Stimulated activated CD8-positive, alpha-beta memory T cell treated with anti-CD3 and anti-CD28 coated beads, Interleukin-4, amount 100 ng/mL, for 1 hour (primary cell): ENCODE measurements at places on chromosomes 5 and 9.

GRCh38 chr5:131019601-131020315 is 145.3 kb downstream of the HINT1 start:
- DNase-seq: no peak

DNA sequence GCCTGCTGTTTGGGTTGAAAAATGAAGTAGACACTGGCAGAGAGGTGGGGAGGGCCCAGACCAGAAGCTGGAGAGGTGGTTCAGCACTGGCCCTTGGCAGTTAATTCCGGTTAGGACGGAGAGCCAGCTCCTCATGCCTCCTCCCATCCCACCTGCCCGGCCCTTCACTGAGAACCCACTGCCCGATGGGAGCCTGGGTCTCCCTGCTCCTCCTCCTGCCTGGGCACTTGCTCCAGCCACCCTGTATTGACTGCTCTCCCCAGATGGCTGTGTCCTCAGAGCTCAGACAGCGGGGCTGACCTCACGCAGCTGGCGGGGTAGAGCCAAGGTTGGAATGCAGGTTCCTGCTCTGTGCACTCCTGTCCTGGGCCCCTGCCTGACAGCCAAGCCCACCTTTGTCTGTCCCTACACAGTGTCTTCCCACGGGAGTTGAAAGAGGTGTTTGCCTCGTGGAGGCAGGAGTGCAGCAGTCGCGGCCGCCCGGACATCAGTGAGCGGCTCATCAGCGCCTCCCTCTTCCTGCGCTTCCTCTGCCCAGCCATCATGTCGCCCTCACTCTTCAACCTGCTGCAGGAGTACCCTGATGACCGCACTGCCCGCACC is 114.7 kb downstream of the DAB2IP start:
- no peak for DNase-seq

GRCh38 chr5:103512500-103512899 is 50.1 kb downstream of the NUDT12 start:
- no peak for DNase-seq

DNA sequence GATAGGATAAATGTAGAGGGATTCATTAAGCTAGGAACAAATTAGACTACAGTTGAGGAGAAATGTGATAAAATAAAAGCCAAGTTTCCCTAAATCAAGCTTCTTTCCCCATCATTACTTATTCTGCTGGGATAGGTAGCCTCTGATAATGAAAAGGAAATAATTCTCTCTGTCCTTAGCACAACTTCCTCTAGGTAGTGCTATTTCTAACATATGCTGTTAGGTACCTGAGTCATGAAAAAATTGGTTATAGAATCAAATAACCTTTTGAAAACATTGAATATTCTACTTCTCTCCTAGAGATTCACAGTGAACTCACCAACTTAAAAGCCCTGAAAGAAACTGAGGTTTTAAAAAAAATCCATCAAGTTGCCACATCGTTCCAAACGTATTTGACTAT is 1793.1 kb downstream of the EFNA5 start:
- no peak for DNase-seq

DNA sequence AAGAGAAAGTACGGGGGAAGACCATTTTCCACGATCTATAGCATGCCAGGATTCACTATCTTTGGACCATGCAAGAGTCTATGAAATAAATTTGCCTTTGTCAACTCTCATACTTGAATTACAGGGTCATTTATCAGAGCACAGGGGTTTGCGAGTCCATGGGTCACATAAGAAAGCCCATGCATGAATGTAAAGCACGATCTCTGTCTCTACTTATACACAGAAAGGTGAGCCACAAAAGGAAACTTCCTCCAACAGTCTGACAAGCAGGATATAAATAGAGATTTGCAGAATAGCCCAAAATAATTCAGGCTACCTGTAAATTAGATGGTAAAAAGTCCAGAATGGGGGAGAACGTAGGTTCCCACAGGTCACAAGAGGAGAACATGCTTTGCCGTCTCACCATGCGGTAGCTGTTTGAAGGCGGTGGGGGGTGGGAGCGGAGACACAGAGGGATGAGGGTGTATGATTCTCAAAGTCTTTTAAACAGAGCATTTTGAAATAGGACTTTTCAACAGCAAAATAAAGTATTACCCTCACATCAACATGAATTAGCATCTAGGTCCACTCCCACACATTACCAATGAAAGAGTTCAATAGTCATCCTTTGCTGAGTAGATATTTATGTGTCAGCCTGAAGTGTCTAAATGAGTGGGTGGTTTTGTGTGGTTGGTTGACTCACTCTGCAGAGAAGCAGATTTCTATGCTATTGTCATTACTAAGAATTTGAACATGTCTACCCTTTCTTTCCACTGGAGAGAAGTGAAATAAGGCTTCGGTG is 279.7 kb downstream of the EBF1 start:
- DNase-seq: no peak

DNA sequence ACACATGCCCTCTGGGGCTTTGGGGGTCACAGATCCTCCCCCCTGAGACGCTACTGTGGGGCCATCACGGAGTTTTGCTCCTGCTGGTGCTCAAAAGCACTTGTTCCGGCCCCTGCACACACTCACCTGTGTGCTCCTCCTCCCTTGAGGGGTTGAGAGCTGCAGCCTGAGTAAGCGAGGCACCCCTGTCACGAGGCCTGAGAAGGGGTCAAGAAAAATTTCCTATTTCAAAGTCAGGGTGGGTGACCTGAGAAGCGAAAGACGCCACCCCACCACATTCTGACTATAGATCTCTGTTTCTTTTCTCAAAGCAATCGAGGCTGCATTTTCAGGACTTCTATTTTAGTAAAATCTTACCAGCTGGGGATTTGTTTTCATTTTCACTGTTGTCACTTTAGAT is 138.5 kb downstream of the DCP2 start:
- no peak for DNase-seq

GRCh38 chr9:82606492-82607382 is 456.2 kb downstream of the RASEF start:
- no peak for DNase-seq

GRCh38 chr5:142363619-142363963 is 38.8 kb upstream of the SPRY4 start:
- DNase-seq: no peak

DNA sequence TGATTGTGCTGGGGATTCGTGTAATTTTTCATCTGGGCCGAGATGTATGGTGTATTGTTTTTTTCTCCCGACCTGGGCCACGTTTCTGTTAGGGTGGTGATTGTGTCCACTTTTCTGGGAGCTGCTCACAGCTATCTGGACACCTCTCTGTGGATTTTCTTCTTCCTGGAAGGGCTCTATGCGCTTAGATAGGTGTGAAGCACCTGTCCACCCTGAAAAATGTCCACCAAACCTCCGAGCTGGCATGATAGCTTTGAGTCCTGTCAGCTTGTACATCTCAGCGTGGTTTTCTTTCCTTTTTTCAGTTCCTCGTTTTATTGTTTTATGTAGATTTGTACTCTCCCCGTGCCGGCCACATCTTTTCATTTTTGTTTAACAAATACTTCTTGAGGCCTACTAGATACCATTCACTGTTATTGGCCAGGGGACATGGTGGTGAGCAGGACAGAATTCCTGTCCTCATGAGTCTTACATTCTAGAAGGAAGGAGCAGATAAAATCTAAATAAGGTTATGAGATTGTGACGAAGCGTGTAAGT is 1.1 kb downstream of the UGCG start:
- DNase-seq: no peak

DNA sequence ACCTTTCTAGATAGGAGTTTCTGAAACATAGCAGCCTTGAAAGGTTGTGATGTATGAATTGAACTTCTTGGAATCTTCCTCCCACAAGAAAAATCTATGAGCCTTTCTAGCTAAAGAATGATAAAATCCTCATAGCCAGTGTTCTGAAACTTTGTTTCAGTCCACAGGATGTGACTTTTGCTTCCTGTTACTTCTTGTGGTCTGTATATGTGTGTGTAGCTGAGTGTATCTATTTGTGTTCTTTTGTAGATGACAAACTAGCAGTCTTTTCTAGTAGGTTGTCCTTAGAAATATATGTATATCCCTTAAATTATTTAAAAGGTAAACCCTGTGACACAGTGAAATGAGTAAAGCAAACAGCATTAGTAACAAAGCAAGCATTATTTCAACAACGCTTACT is 188.8 kb downstream of the MRPS30 start:
- no peak for DNase-seq

DNA sequence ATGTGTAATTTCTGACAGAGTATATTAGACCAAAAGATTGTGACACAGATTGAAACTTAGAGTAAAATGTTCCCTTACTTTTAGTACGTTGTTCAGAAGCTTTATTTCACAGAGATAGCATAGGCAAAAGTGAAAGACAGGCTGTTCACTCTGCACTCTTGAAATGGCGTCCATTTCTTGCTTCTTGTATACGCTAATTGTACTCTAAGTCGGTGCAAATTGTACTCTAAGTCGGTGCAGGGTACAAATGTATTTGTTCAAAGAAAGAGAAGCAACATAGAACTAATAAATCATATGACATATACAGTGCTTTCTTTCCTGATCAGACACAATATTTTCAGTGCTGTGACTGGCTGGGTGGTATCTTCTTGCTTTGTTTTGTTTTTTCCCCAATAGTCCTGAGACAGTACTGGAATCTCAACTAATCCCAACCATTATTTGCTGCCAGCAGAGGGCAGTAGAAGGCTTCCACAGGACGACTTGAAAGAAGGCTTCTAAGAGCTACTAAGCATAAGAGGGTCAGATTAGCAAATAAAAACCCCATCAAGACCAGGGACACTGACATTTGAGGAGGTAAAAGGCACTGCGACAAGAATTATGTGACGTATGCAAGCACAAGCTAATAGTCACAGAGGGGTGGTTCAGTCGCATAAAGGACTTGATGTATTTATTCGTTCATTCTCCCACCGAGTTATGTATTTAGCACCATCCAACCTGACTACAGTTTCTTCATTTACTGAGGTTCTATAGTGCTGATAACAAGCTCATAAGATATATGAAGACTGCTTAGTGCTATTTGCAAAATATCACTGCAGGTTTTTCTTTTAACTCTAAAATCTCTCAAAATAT is 831.8 kb downstream of the TAF11L14 start:
- DNase-seq: no peak

GRCh38 chr5:111635916-111636570 is 121.0 kb downstream of the NREP start:
- DNase-seq: no peak

- DNase-seq: no peak
Observed at GRCh38 chr9:32292611-32293010, 91.8 kb upstream of the ACO1 start.

GRCh38 chr9:110131499-110131898 is 76.5 kb downstream of the C9orf152 start:
- no peak for DNase-seq

DNA sequence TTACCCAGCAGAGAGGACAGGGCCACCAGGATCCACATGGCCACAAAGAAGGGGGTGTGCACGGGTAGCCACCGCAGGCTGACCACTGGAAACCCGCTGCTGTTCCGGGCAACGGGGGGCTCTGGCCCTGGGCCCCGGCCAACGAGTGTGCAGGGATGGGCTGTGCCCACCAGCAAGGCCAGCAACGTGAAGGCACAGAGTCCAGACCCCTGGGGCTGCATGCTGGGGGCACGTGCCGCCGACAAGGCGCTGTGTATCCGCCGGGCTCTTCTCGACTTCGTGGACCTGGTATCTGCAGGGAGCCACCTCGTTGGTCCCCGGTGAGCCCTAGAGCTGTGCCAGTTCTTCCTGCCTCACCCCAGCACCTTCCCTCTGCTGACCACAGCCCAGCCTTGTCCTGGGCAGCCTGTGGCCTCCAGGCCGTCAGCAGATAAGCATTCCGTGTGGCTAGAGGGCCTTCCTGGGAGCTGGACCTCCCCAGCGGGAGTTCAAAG is 42.2 kb upstream of the CEP72 start:
- no peak for DNase-seq

DNA sequence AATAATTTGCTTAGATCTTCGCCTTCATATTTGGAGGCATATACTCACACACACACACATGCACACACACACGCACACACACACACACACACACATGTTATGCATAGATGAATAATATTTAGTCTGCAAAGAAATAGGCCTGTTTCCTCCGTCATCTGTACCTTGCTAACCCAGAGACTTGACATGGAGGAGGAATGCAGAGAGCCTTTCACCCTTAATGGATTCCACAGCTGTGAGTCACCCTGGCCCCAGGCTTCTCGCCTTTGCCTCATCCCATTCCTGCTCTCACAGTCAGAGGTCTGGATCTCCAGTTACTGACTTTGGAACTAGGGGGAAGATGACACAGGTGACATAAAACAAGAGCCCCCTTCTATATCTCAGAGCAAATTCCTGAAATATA is 29.7 kb downstream of the ZNF462 start:
- DNase-seq: no peak

DNA sequence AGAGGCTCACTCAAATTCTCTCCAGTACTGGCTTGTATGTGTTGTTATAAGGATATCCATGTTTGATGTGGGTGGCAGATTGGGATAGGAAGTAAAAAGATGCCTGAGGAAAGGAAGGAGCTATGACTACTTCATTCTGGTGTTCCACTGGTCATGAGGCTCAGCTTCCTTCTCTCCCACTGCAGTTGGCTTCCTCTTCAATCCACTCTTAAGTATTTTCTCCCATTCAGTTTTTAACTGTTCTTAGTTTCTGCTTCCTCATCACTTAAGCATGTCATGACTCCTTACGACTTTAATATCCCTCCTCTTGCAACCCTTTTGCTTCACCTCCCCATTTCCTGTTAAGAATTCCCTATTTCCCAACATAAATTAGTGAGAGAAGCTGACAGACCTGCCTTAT is 81.1 kb downstream of the PJA2 start:
- DNase-seq: no peak

- no peak for DNase-seq
Observed at GRCh38 chr9:72527801-72528195, 6.4 kb downstream of the TMC1 start.

DNA sequence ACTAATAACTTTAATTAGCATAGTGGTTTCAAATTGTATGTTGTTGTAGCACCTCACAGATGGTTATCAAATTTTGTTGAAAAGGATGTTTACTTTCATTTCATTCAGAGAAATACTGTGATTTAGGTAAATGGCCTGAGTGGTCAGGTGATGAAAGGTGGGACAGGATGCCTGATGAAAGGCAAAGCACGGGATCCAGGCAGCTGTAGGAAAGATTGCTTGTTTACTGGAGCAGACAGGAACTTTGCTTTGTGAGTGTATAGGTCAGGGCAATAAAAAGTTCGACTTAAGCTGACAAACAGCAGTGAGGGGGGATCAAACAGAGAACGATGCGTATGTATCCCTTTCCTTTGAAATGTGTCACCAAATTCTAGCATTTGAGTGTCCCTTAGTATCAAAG is 19.0 kb downstream of the KIAA1958 start:
- no peak for DNase-seq

GRCh38 chr5:124740991-124741583 is 5.4 kb downstream of the ZNF608 start:
- DNase-seq: no peak

GRCh38 chr5:102375272-102375671 is 79.2 kb upstream of the SLCO4C1 start:
- no peak for DNase-seq

GRCh38 chr5:55570570-55570969 is 35.8 kb upstream of the PLPP1 start:
- no peak for DNase-seq

GRCh38 chr9:111180811-111181210 is 142.5 kb upstream of the LPAR1 start:
- DNase-seq: no peak
